ENCODE measurements at places on chromosomes 11 and 22.

DNA sequence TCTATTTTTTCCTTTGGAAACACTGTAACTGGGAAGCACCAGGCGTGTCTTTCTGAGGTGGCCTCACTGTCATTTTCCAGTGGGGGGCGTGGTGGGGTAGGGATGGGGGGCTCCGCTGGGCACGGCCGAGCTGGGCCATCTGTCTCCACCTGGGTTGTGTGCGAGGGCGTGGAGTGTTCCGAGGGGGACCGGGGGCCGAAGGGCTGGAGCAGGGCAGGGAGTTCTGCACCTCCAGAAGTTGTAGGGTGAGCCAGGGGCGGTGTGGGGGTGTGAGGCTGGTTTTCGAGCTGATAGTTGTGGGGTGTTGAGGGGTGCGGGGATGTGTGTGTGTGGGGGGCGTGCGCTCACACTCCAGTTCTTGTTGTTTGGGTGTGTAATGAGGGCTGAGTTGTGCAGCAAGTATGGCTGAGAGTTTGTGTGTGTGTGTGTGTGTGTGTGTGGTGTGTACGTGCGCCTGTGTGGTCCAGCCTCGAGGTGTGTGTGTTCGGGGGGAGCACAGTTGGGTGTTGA is 10.8 kb downstream of the YPEL4 start:
- DNase-seq = no peak

- no peak for DNase-seq
Observed at GRCh38 chr11:19903620-19904069, 191.0 kb downstream of the NAV2 start.

- no peak for DNase-seq
Observed at GRCh38 chr11:111514216-111515031, at the start of gene HOATZ. Gene HOATZ, plus strand, starts transcription at chr11:111514778. Its CDS starts 7 bp downstream, at chr11:111514785.

DNA sequence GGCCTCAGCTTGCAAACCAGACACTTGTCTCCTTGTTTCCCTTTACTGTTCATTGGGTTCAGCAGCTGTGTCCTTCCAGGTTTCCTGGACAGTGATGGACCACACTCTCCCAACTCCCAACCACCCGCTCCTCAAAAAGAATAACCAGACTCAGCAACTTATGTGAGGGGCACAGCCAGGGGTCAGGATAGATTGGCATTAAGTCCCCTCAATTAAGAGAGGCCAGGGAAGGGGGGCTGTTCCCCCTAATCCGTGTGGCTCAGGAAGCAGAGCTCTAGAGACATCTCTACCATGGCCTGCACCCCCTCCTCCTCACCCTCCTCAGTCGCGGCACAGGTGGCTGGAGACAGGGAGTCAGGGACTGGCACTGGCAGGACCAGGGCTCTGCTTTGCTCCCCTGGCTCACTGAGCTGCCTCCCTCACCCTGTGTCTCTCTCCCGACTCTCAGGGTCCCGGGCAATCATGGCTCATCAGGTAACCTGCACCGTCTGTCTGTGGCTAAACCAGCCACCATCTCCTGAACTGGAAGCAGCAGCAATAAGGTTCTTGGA is 111.7 kb downstream of the ZNF280B start:
- DNase-seq = no peak

DNA sequence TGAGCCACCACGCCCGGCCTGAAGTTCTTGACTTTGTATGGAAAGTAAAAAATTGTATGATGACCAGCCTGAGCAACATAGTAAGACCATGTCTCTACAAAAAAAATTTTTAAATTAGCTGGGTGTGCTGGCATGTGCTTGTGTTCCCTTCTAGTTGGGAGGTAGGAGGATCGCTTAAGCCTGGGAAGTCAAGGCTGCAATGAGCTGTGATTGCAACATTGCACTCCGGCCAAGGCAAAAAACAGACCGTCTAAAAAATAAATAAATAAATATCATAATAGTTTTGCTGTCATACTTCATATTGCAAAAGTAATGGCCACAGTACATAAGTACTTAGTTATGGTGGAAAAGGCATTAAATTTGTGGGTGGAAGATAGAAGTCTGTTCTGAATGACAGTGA is 3.4 kb downstream of the AGBL2 start:
- no peak for DNase-seq

GRCh38 chr11:95849087-95849825 is 59.0 kb downstream of the CEP57 start:
- DNase-seq = no peak
